Endothelial cell of umbilical vein (primary cell): ENCODE measurements at places on chromosomes 5 and 9. TPM values are rescaled to one million over a fixed set of nuclear protein-coding genes. Genes with fewer than 3 reads are reported as not detected.

PRDM9 gene
- not detected in 2 replicates for total RNA-seq

CDX1 gene
- not detected in 2 replicates for total RNA-seq

RNF38 gene
- total RNA-seq = 36.7 and 47.2 TPM in 2 replicates

PCDHB10 gene
- 0.62 and 0.81 TPM in 2 replicates for total RNA-seq
